ENCODE measurements at places on chromosomes 6 and 20.

DNA sequence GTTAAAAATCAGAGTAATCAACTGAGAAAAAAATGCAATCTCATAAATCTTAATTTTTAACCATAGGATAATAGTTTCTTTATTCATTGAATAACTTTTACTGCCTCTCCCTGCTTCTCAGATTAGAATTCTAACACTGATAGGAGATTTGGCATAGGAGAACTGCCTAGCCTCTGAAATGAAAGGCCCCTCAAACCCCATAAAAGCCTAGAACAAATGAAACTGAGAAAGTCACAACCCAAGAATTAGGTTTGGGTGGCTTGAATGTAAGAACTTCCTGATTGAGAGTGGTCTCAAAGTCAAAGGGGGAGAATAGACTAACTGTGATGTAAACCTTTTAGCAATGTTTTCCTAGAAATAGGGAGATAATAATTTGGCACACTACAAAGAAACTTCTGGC lies 52.2 kb downstream of the SAMD5 start:
- no peak for DNase-seq

DNA sequence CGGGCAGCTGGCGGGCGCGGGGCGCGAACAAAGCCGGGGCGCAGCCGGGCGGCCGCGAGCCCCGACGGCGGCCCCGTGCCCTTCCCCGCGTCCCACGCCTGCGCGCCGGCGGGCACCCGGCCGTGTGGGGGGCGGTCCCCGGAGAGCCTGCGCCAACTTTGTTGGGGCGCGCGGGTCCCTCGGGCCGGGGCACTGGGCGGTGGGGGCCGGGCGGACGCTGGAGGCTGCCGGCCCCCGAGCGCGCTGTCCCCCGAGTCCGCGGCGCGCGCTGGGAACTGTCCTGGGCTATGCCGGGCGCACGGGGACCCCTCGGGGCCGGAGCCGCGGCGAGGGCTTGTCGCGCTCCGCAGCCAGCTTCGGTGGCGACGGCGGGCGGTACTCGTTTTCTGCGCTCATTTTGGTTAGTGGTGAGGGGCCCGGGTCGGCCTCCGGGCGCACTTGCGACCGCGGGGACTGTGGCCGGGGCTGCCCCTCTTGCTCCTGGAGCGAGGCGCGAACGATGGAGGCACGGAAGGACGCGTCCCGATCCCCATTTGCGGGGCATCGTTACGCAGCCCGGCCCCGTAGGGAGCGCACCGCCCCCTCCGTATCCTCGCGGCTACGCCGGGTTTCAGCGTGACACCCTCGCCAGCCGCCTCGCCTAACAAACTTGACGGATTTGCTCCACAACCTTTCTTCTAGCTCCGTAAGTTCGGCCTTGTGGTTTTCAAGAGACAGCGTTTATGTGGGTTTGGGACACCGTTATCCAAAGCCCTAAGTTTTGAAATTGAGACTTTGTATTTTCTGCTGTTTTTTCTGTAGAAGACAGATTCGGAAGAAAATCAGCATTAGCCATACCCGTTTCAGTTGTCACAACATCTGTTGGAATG lies 622 bp downstream of the SS18L1 start:
- peak; percentile 71 for DNase-seq

DNA sequence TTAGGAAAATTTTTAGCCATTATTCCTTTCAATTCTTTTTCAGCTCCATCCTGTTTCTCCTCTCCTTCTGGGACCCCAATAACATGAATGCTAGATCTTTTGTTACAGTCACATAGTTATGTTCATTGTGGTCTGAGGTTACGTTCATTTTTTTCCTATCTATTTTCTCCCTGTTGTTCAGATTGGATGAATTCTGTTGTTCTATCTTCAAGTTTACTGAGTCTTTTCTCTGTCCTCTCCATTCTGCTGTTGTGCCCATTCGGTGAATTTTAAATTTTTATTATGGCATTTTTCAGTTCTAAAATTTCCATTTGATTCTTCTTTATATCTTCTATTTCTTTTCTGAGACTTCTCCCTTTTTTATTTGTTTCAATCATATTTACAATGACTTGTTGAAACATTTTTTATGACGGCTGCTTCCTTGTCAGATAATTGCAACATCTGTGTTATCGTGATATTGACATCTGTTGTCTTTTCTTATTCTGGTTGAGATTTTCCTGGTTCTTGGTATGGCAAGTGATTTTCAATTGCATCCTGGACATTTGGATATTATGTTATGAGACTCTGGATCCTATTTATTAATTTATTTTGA lies 12.6 kb upstream of the DDR1 start:
- DNase-seq, result no peak

GRCh38 chr6:149421132-149421531 lies 21.1 kb downstream of the SUMO4 start:
- no peak for DNase-seq

- DNase-seq, result no peak
These were observed 1082.4 kb upstream of the MAP3K7 start for GRCh38 chr6:91669154-91669870.

- DNase-seq, result peak; percentile 79
These were observed at the start of gene ZFP64 for GRCh38 chr20:52191132-52191915. Gene ZFP64 (minus strand): TSS chr20:52191779. CDS start chr20:52191636, 143 bp downstream.

GRCh38 chr6:2674857-2675256 lies 75.9 kb downstream of the MYLK4 start:
- DNase-seq, result no peak

GRCh38 chr6:157962601-157963302 lies 18.9 kb upstream of the SYNJ2 start:
- peak; percentile 54 for DNase-seq

GRCh38 chr6:145547594-145548335 lies 187.6 kb downstream of the EPM2A start:
- no peak for DNase-seq

DNA sequence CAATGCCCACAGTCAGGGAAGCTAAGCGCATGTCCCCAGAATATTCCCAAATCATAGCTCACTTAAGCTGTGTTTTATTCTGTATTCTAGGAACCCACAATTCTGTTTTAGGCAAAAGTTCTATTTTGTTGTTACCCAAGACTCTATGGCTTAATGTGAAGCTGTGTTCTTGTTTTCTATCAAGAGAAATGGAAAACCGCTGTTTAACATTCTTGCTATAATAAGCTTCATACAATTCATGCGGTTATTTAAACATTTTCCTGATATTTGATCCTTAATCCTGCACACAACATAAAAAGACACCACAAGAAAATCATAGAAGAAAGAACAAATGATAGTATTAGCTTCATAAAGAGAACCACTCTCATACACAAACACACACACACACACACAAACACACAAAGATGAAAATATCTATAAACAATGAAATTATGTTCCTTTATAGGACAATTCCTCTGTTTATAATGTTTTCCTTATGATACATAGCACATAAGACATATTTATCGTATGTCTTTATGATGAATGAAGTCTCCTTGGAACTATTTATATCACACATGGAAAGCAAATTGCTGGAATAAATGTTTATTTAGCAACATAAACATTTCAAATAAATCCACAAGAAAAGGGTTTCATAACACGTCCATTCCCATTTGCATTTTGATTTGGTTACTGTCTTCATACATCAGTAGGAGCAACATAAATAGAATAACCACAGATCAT lies 16.4 kb upstream of the COL21A1 start:
- no peak for DNase-seq

DNA sequence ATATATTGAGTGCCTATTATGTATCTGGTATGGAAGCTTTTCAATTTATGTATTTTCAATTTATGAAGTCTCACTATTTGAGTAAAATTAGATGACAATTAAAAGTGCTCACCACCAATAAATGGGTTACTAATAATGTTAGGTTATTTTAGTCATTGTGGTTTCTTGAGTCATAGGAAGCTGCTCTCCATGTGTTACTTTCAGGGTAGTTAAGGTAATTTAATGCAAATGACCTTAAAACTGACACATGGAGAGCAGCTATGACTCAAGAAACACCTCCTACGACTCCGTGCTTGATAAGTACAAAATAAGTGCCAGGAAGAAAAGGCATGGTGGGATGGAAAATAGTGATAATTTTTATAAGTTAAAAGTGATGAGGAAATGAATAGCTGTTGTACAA lies 16.5 kb upstream of the TINAG start:
- DNase-seq, result peak; percentile 24

DNA sequence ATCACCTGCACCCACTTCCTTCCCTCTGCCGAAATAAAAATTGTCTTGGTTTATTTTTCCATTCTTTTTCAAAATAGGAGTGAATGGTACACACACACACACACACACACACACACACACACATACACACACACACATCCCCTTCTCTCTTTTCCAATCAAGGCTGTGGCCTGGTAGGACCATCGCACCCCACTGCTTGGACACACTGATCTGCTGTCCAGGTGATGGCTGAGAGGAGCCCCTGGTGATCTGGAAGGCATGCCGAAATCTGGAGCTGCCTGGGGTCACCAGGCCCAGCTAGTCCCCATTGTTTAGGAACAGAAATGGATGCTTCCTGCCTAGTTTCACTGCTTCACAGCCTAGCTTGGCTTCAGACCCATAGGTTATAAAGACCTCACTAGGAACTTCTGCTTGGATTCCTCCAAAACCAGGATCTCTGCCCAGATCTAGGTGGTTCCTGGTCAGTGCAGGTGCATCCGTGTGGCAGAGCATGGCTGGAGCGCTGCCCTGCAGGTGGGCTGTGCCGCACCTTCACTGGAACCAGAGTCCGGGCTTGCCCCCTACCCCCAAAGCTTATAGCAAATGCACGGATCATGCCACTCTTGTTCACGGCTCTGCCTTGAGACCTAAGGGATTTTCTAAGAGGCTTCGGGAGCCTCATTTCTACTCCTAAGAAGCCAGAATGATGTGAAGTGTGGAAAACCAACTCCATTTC lies 42.9 kb upstream of the DACT2 start:
- no peak for DNase-seq

DNA sequence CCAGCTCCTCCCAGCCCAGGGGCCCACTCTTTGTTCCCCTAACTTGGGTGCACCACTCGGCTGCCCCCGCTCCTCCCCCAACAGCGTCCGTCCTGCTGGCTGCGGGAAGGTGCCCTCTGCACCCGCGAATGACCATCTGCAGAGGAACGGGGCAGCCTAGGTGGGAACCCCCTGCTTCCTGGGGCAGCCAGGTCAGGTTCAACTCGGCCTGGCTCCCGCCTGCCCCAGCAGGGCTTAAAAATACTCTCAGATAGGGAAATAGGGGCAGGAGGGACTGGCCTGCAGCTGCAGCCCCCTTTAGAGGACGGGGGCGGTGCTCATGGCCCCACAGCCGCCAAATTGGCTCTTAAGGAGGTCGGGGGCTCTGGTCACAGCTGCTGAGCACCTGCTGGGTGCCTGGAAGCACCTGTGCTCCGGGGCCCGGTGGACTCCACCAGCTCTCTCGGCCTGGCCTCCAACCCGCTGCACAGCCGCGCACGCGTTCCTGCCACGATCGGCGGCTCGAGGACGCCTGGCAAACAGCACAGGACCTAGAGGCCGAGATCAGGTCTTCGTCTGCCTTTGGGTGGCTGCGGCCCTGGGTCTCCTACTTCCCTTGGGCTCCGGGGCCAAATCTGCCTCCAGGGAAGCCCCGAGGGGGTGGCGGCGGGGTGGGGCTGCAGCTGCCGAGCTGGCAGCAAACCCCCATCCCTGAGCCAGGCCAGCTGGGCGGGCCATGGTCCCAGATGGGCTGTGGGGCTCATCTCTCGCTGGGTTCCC lies 700 bp upstream of the LAMA5 start:
- no peak for DNase-seq
